Activated naive CD4-positive, alpha-beta T cell treated with Interleukin-2 at 50 U/mL for 16 hours (primary cell): ENCODE measurements at places on chromosomes 12 and 14.

GRCh38 chr12:132211816-132212215 is 67.6 kb downstream of the NOC4L start:
- no peak for DNase-seq

DNA sequence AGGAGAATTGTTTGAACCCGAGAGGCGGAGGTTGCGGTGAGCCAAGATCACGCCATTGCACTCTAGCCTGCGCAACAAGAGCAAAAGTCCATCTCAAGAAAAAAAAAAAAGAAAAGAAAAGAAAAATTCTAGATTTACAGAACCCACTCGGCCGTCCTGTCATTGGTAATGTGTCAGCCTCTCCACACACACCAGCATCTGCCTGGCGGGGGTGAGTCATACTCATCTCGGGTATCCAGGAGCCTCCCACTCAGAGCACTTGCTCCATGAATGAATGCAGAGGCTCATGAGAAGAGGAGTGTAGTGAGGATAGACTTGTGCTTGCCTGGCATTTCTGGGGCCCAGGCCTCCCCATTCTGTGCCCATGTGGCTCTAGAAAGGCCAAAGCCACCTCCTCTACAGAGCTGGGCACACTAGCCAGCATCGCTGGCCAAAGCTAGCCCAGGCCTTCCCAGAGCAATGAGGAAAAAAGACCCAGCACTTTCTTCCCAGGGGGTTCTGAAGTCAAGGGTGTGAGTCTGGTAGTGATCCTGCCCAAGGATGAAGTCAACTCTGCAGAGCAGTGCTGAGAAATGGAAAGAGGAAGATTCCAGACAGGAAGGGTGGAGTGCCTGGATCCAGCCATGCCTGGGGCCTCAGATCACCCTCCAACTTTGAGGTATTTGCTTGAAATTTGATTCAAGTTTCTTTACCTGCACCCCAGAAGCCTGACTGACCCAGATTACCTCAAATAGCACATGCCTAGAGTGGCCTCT is 31.2 kb upstream of the KLC1 start:
- DNase-seq, result no peak

DNA sequence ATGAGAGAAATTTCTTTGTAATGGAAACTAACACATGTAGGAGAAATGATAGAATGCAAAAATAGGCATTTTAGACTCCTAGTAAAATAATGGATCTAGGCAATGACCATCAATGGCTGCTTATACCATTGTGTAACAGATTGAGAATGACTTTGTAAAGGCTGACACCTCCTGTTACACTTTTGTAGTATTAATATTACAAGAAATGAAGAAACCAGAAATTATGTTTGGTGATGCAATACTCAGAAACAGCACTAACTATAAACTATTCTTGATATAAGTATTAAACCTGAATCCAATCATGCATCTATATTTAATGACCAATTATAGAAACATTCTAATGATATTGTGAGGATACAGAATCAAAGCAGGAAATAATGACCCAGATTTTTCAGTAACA is 108.5 kb upstream of the CNTN1 start:
- no peak for DNase-seq

GRCh38 chr14:66137081-66137480 is 349.1 kb upstream of the CCDC196 start:
- no peak for DNase-seq

GRCh38 chr14:72810201-72810600 is 83.7 kb downstream of the DPF3 start:
- DNase-seq, result peak; percentile 70

DNA sequence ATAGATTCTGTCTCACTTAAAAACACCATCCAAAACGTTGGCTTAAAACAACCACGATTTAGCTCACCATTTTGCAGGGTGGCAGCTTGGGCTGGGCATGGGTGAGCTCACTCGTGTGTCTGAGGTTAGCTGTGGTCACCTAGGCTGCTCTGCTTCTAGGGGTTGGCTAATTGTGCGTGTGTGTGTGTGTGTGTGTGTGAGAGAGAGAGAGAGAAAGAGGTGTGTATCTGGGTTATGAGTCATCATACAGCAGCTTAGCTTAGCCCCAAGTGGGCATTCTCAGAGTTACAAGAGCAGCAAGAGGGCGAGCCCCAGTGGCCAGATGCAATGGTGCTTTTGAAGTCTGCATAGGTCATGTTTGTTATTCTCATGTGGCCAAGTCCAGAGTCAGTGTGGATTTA is 6.0 kb downstream of the FBXW8 start:
- DNase-seq, result peak; percentile 64

DNA sequence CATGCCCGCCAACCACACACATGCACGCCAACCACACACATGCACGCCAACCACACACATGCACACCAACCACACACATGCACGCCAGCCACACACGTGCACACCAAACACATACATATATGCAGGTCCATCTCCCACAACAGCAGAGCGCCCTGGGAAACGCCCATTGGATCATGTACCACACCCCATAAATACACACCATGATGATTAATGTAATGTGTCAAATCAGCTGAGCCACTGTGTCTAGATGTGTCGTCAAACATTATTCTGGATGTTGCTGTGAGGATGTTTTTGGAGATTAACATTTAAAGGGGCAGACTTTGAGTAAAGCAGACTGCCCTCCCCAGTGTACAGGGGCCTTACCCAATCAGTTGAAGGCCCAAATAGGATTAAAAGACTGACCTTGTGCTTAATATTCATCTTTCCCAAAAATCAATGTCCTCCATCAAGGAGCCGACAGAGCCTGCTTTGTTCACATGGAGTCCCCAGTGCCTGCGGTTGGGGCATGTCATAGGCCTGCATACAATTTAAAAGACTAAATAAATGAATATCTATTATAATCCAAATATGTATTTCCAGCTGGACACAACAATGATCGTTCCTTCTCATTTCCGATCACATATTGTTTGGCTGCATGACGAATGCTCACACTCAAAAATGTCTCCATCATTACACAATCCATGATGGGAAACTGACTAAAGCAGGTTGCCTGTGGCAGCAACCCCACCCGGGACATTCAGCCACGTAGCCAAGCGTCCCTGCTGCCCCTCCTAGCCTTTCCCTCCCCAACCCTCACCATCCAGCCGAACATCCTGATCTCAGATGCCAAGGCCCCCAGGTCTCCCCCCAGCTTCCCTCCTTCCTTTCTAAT is 23.2 kb upstream of the BDKRB2 start:
- DNase-seq, result no peak

DNA sequence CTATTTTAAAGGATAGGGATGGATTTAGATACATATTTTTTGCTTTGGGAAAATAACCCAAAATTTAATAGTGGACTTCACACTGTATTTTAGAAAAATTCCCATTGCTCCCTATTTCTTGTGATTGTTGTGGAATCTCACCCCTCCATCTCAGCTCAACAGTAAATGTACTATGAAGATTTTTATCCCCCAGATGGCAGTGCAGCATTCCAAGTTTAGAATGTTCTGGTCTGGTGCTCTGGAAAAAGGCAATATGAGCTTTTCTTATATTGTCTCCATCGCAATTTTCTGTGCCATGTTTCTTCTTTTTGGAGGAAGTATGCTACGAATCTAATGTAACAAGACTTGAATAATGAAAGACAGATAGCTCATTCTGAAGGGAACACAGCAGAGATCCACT is 471.7 kb upstream of the SYT1 start:
- DNase-seq, result no peak

GRCh38 chr12:2844786-2845185 is 10.0 kb upstream of the NRIP2 start:
- no peak for DNase-seq

DNA sequence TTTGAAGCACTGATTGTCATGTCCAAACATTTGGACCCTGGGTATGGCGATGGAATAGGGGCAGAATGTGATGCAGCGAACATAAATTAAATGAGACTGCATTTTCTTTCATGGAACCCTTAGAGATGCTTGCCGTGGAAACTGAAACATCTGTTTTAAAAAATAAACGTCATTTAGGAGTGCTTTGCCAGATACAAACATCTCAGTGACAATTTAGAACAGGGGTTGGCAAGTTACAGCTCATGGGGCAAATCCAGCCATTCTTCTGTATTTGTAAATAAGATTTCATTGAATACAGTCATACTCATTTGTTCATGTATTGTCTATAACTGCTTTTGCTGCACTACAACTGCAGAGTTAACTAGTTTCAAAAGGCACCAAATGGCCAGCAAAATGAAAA is 51.2 kb downstream of the SLC35F4 start:
- no peak for DNase-seq

DNA sequence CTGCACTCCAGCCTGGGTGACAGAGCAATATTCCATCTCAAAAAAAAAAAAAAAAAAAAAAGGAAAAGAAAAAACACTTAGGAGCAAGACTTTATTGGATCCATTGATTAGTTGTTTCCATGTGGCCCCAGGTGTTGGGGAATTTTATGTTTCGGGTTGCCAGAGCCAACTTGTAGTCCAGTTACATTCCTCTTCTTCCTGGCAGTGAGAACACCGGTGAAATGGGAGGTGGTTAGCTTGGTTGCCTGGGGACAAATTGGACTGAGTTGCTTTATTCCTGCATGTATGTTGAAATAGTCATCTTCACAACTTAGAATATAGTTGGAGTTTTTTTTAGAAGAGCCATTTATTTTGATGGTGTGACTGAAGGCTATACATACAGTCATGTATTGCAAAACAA is 12.6 kb downstream of the RCOR1 start:
- no peak for DNase-seq

DNA sequence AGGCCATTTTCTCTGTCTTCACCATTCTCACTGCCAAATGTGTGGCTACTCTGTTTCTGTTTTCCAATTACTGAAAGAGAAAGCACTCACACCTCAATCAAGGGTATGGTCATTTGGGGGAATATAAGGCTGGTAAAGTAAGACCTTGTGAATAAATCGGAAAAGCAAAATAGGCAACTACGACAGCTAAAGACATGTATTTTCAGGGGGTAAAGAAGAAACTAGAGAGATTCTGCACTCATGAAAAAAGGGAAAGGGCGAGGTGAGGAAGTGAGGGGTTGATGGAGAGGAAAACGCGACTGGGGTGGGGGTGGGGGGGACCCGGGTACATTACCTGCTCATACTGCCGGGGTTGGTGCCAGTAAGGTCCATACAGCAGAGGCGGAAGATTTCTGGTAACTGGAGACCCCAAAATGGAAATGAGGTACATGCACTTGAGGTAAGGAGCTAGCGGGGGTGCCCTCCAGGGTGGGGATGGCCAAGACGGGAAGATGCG is 19.3 kb downstream of the CHD8 start:
- no peak for DNase-seq

- DNase-seq, result no peak
Observed at GRCh38 chr14:72060460-72060859, 128.2 kb downstream of the RGS6 start.

GRCh38 chr12:54138219-54138618 is 50.6 kb downstream of the SMUG1 start:
- no peak for DNase-seq

DNA sequence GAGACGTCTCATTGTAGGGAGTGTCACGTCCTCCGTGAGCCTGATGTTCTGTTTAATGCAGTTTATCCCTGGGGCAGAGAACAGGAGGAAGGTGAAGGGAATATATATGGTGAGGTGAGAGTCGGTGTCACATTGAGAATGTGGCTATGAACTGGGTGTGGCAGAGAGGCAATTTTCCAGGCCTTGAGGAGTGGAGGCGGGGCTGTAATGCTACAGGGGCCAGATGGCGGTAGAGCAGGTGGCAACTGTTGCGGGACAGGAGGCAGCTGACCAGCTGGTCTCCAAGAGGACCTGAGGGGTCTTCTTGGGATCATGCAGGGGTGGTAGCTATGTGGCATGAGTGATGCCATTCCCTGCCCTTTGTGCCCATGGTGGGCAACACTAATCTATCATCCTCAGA is 59.6 kb downstream of the CACNA1C start:
- no peak for DNase-seq

DNA sequence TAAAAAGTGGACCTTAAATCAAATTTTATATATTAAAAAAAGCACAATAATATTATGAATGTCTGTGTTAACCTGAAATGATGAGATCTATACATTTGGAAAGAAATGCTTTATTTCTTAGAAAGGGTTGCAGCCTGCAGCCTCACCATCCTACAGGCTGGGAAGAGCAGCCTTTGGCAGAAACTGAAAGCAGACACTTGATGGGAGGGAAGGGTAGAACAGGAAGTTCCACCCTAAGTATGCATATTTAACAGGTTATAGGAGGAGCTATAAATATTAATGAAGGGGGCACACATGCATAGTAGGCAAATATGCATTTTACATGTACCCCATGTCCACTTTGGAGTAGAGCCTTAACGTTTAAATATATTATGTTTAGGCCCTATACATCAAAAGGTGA is 498.0 kb downstream of the FLRT2 start:
- DNase-seq, result no peak

- no peak for DNase-seq
Observed at GRCh38 chr12:56046027-56046780, 4.5 kb downstream of the RPS26 start.

DNA sequence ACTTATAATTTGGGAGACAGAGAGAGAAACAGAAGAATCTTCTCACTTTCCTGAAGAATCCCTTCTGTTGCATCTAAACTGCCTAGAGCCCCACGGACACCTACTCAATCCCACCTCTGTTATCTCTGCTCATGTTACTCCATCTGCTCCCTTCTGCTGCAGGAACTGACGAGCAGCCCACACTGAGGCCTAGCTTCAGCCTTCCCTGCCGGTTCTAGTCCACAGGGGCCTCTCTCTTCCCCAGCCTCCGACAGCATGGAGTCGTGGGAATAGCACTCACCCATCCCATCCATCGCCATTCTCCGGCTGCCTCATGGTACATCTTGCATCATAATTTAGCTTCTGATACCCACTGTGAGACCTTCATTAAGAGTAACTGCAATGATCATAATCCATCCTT is 4.0 kb downstream of the RAB15 start:
- no peak for DNase-seq

- DNase-seq, result no peak
Observed at GRCh38 chr12:49806877-49807276, 21.3 kb downstream of the NCKAP5L start.

DNA sequence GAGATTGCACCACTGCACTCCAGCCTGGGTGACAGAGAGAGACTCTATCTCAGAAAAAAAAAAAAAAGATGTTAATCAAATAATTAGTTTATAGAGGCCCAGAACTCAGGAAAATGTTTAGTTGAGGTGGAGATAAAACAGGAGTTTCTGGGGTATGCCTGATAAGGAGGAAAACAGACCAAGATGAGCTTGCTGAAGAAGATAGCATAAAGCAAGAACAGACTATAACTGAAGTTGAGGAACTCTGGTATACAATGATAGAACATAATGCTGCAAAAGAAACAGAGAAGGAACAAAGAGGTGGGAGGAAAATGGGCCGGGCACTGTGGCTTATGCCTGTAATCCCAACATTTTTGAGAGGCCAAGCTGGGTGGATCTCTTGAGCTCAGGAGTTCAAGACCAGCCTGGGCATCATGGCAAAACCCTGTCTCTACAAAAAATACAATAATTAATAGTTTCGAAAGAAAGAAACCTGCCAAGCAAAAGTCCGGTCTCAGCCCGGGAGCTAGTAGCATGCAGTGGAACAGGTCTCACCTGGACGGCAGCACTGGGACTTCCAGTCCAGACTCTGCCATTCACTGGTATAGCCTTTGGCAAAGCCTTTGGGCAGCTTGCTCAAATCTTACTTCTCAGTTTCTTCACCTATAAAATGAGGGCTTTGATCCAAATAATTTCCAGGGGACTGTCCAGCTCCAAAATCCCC is 25.4 kb downstream of the SLC35E3 start:
- DNase-seq, result no peak

GRCh38 chr12:82523996-82524395 is 162.7 kb upstream of the TMTC2 start:
- no peak for DNase-seq

GRCh38 chr12:124827588-124828184 is 36.0 kb downstream of the SCARB1 start:
- no peak for DNase-seq

- DNase-seq, result no peak
Observed at GRCh38 chr14:79098324-79098723, 928.2 kb downstream of the NRXN3 start.
